ENCODE measurements at places on chromosomes 3 and 15. TPM values are rescaled to one million over a fixed set of nuclear protein-coding genes. Genes with fewer than 3 reads are reported as not detected.

GRCh38 chr3:69838217-69838616, 99.0 kb downstream of the MITF start:
- no peaks in the 10 kb centered on the region for H3K4me1 ChIP-seq
- no peaks in the 10 kb centered on the region for H3K27me3 ChIP-seq
- H3K36me3 ChIP-seq: peaks cover 3% of the 10 kb centered on the region
- DNase-seq: no peak
- no peak overlapping the region for H3K4me3 ChIP-seq

The CCR4 gene
- total RNA-seq: not detected

The GOLGA6L6 gene
- not detected for total RNA-seq

DNA sequence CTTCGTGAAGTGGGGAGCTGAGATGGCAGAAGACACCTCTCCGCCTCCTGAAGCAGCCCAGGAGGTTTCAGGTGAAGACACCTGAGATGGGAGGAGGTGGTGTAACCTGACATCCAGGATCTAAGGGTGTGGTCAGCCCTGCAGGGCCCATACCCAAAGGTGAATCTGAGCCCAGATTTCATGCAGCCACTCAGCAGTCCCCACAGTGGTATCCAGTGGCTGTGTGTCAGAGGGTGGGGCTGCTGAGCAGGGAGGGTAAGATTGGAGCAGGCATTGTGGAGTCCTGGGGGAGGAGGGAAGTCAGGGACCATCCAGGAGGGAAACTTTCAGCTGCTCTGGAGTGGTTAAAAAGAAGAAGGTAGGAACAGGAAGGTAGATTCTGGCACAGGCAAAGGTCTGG, 46.0 kb upstream of the SMAD6 start:
- H3K27ac ChIP-seq: no peak overlapping the region
- H3K4me3 ChIP-seq: no peak overlapping the region

- no peak overlapping the region for H3K27ac ChIP-seq
- peaks cover 1% of the 10 kb centered on the region for H3K36me3 ChIP-seq
- no peak overlapping the region for H3K4me3 ChIP-seq
- peaks cover 7% of the 10 kb centered on the region for H3K4me1 ChIP-seq
Observed at GRCh38 chr15:83545804-83546511, 98.8 kb downstream of the SH3GL3 start.

- H3K36me3 ChIP-seq: no peaks in the 10 kb centered on the region
- H3K27ac ChIP-seq: no peak overlapping the region
- H3K4me1 ChIP-seq: peaks cover 5% of the 10 kb centered on the region
- peaks cover 5% of the 10 kb centered on the region for H3K27me3 ChIP-seq
Observed at GRCh38 chr3:98323425-98323824, 30.2 kb upstream of the OR5K4 start.

The EBLN2 gene
- total RNA-seq: 14.9 TPM

- H3K4me1 ChIP-seq: peaks cover 12% of the 10 kb centered on the region
- no peak overlapping the region for H3K4me3 ChIP-seq
- no peak overlapping the region for H3K27ac ChIP-seq
- no peak for DNase-seq
- H3K36me3 ChIP-seq: peaks cover 32% of the 10 kb centered on the region
Observed at GRCh38 chr15:70830615-70831014, 23.3 kb downstream of the LARP6 start.

The HCN4 gene
- 5.1 TPM for total RNA-seq

GRCh38 chr3:147651107-147651778, 242.1 kb downstream of the ZIC1 start:
- H3K4me3 ChIP-seq: no peak overlapping the region
- H3K4me1 ChIP-seq: no peaks in the 10 kb centered on the region
- H3K27me3 ChIP-seq: no peaks in the 10 kb centered on the region
- H3K27ac ChIP-seq: no peak overlapping the region

The KBTBD13 gene
- total RNA-seq: not detected

DNA sequence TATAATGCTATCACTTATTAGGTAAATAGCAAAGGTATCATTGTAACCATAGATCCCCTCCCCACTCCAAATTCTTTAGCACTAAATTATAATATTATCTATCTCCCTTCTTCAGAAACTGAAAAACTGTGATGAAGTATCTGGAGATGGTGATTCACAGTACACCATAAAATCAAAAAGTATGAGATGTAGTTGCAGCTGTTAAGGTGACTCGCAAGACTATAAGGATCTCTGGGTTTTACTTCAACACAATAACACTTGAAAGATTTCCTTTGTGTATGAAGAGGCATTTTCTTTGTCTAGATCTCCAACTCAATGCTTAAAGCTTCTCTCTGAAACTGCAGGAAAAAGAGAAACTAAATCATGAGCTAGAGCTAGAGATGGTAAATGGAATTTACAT, 46.9 kb downstream of the IFT57 start:
- no peaks in the 10 kb centered on the region for H3K27me3 ChIP-seq
- H3K4me1 ChIP-seq: peaks cover 9% of the 10 kb centered on the region
- no peak for DNase-seq

The NR2E3 gene
- total RNA-seq: not detected

The P2RY14 gene
- not detected for total RNA-seq

The HYKK gene
- total RNA-seq: 4.1 TPM

DNA sequence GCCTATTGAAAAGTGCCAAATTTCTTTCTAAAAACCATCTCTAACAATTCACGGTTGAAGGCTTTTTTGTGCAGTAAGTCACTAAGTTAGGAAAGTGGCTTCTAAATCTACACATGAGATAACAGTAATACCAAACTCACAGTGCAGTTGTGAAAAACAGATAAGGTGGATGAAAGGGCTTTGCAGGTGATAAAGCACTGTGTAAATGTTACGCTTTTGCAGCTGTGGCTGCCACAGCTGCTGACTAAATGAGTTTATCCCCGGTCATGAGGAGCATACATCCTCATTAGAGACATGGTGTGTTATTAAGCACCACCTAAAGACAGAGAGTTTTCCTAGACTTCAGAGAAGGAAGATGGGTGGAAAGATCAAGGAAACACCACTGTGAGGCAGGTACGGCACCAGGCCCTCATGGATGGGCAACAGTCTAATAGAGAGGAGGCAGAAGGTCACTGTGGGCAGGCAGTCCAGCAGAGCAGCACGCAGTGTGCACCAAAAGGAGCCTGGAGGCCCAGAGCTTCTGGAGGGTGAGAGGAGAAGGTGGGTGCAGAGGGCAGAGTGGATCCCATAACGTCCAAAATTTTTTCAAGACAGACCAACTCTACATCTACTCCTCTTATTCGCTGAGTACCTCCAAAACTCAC, 68.5 kb downstream of the FMN1 start:
- no peak overlapping the region for H3K4me3 ChIP-seq
- peaks cover 53% of the 10 kb centered on the region for H3K27me3 ChIP-seq
- peaks cover 6% of the 10 kb centered on the region for H3K4me1 ChIP-seq

The ITIH3 gene
- 1.2 TPM for total RNA-seq

The AP3B2 gene
- total RNA-seq: 14.4 TPM

DNA sequence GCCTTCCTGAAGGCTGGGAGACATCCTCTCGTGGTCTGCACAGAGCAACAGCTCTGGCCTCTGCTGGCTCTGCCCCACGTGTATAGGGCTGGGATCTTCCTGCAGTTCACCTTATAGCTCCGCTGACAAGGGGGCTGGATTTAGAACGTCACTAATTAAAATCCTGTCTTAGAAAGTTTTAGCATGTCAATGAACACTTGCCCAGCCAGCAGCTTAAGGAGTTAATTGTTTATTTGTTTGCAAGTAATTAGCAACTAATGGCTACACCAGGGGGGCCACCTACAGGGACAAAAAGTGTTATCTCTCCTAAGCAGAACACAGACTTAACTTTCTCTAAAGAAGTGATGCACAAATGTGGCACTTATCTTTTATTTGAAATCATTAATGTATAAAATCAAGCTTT, at the start of gene HESX1:
Gene HESX1, minus strand, starts transcription at position 84 of the 403 bp plus-strand sequence. Its CDS starts 60 bp downstream, at position 24.
- DNase-seq: no peak
- H3K4me3 ChIP-seq: no peak within 1 kb of the TSS
- H3K27ac ChIP-seq: no peak within 1 kb of the TSS

GRCh38 chr3:170910542-170910941, 2.1 kb upstream of the EIF5A2 start:
- peaks cover 4% of the 10 kb centered on the region for H3K36me3 ChIP-seq
- no peak for DNase-seq
- no peak overlapping the region for H3K4me3 ChIP-seq
- H3K4me1 ChIP-seq: peaks cover 3% of the 10 kb centered on the region
- peaks cover 27% of the 10 kb centered on the region for H3K27me3 ChIP-seq
- no peak overlapping the region for H3K27ac ChIP-seq

The FANCD2OS gene
- total RNA-seq: not detected

The SLC22A13 gene
- total RNA-seq: 0.62 TPM

- DNase-seq: no peak
- H3K4me3 ChIP-seq: no peak overlapping the region
- peaks cover 18% of the 10 kb centered on the region for H3K4me1 ChIP-seq
- peaks cover 5% of the 10 kb centered on the region for H3K27me3 ChIP-seq
- no peaks in the 10 kb centered on the region for H3K36me3 ChIP-seq
Observed at GRCh38 chr15:95645791-95646338, 684.6 kb upstream of the NR2F2 start.

- no peak overlapping the region for H3K27ac ChIP-seq
- H3K36me3 ChIP-seq: no peaks in the 10 kb centered on the region
- H3K27me3 ChIP-seq: peaks cover 6% of the 10 kb centered on the region
- no peaks in the 10 kb centered on the region for H3K4me1 ChIP-seq
- no peak overlapping the region for H3K4me3 ChIP-seq
Observed at GRCh38 chr15:64010719-64011118, 35.6 kb downstream of the DAPK2 start.

- H3K36me3 ChIP-seq: no peaks in the 10 kb centered on the region
- H3K4me1 ChIP-seq: peaks cover 13% of the 10 kb centered on the region
- no peaks in the 10 kb centered on the region for H3K27me3 ChIP-seq
- H3K4me3 ChIP-seq: no peak overlapping the region
- no peak for DNase-seq
Observed at GRCh38 chr3:115876876-115877614, 253.7 kb downstream of the GAP43 start.

The LNP1 gene
- 3.6 TPM for total RNA-seq

- H3K4me1 ChIP-seq: no peaks in the 10 kb centered on the region
- H3K27ac ChIP-seq: no peak overlapping the region
- no peak for DNase-seq
- H3K27me3 ChIP-seq: peaks cover 5% of the 10 kb centered on the region
Observed at GRCh38 chr15:31235311-31236183, 91.1 kb upstream of the KLF13 start.

The PLA2G4B gene
- 13.1 TPM for total RNA-seq

- DNase-seq: no peak
- no peaks in the 10 kb centered on the region for H3K36me3 ChIP-seq
Observed at GRCh38 chr3:30890907-30891306, 3.6 kb downstream of the GADL1 start.

The ACTC1 gene
- total RNA-seq: 5.3 TPM

- H3K4me1 ChIP-seq: no peaks in the 10 kb centered on the region
- peaks cover 5% of the 10 kb centered on the region for H3K36me3 ChIP-seq
- H3K27me3 ChIP-seq: no peaks in the 10 kb centered on the region
- H3K4me3 ChIP-seq: no peak overlapping the region
Observed at GRCh38 chr3:143065364-143065763, 54.2 kb upstream of the CHST2 start.

DNA sequence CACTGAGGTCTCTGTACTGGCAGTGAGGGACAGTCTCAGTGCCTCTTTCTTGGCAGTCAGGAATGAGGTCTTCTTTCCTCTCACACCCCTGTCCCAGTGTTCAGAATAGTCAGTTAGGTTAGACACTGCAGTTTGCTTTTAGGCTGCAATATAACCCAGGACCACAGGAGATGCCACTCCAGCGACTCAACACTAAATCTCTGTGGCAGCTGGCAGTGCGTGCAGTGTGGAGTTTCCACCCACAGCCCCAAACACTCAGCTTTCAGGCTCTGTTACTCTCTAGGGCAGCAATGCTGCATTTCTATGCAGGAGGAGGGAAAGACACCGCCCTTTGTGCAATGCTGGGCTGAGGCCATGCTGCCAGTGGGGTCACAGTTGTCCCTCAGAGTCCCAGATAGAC, 150.2 kb upstream of the SUCLG2 start:
- no peak for DNase-seq
- no peaks in the 10 kb centered on the region for H3K27me3 ChIP-seq
- H3K36me3 ChIP-seq: no peaks in the 10 kb centered on the region
- no peaks in the 10 kb centered on the region for H3K4me1 ChIP-seq

The ABHD14A gene
- total RNA-seq: 19.4 TPM

DNA sequence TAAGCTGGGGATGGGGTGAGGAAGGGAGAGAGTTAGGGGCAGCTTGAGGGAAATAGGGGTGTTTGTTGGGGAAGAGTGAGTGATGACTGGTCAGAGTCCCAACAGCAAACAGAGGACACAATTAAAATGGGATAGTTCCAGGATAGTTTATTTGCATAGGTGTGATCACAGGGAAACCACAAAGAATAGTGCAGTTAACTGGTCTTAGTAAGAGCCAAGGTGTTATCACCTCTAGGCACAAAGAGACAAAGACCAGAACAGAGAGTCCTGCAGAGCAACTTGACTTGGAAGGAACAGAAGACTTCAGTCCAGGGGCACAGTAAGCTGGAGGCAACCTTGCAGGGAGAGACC, 42.1 kb upstream of the DLG1 start:
- no peaks in the 10 kb centered on the region for H3K36me3 ChIP-seq
- peaks cover 5% of the 10 kb centered on the region for H3K27me3 ChIP-seq
- DNase-seq: no peak
- peaks cover 4% of the 10 kb centered on the region for H3K4me1 ChIP-seq

DNA sequence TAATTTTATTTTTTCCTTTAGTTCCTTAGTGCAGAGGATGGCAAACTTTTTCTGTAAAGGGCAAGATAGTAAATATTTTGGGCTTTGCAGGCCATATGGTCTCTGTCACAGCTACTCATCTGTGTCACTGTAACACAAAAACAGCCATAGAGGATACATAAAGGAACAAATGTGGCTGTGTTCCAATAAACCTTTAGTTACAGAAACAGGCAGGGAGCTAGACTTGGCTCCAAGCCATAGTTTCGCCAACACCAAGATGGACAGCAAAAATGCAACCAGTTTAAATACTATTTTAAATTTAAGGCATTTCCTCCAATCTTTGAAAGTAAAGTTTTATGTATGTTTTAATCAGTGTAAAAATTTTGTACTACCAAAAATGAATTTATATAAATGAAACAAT, 753.4 kb downstream of the FHIT start:
- H3K4me3 ChIP-seq: no peak overlapping the region
- H3K36me3 ChIP-seq: peaks cover 3% of the 10 kb centered on the region
- H3K4me1 ChIP-seq: peaks cover 9% of the 10 kb centered on the region
- no peak for DNase-seq

- H3K27me3 ChIP-seq: peaks cover 53% of the 10 kb centered on the region
- H3K27ac ChIP-seq: no peak overlapping the region
- DNase-seq: no peak
- H3K4me3 ChIP-seq: no peak overlapping the region
- no peaks in the 10 kb centered on the region for H3K36me3 ChIP-seq
- H3K4me1 ChIP-seq: peaks cover 4% of the 10 kb centered on the region
Observed at GRCh38 chr15:70539912-70540530, 223.3 kb downstream of the UACA start.

- no peaks in the 10 kb centered on the region for H3K27me3 ChIP-seq
Observed at GRCh38 chr3:18126772-18127171, 298.4 kb downstream of the SATB1 start.

- no peak overlapping the region for H3K4me3 ChIP-seq
- H3K4me1 ChIP-seq: peaks cover 4% of the 10 kb centered on the region
- H3K27ac ChIP-seq: no peak overlapping the region
- H3K27me3 ChIP-seq: peaks cover 6% of the 10 kb centered on the region
- no peak for DNase-seq
Observed at GRCh38 chr3:66454464-66454859, 46.4 kb downstream of the LRIG1 start.
